Neuronal stem cell (in vitro differentiated cells): ENCODE measurements at places on chromosomes 13 and 19.

DNA sequence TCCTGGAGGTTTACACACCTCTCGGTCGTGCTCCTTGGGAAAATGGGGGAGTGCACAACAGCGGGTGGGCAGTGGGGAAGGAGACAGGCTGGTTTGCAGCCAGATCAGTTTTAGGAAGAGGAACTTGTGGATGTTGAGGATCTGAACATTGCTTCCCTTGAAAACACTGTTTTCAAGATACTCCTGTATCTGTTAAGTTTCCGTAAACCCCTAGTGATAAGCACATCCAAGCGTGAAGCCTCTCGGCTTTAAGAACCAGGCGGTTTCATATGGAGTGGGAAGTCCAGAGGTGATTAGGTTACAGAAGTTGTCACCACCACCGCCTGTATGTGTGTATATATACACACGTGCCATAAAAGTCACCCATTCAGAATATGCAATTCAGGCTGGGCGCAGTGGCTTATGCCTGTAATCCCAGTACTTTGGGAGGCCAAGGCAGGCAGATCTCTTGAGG is 47.4 kb downstream of the SIPA1L3 start:
- peaks cover 13% of the 10 kb centered on the region for H3K4me1 ChIP-seq
- DNase-seq = no peak
- H3K27ac ChIP-seq = peak overlapping the region; percentile 63
- H3K36me3 ChIP-seq = peaks cover 5% of the 10 kb centered on the region
- H3K4me3 ChIP-seq = no peak overlapping the region

- no peak for DNase-seq
- no peak overlapping the region for H3K27ac ChIP-seq
- no peak overlapping the region for H3K4me3 ChIP-seq
- no peaks in the 10 kb centered on the region for H3K27me3 ChIP-seq
- peaks cover 16% of the 10 kb centered on the region for H3K36me3 ChIP-seq
- peaks cover 12% of the 10 kb centered on the region for H3K4me1 ChIP-seq
Measured at GRCh38 chr19:55650602-55651230, 2.7 kb downstream of the CCDC106 start.

DNA sequence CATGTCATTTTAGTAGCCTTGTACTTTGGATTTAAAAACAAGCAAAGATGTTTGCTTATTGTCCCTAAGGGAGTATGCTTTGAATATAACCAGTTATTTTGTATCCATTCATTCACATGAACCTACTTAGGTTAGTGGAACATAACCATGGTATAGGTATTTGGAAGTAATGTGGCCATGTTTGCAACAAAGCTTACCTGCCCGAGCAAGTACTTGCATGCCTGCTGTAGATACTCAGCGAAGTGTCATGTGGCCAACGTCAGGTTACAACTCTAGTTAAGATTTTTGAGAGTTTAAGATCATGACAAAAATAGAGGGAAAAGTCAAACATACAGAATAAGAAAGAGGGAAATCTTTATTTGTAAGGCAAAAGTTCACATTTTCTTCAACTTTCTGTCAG is 57.2 kb downstream of the COG6 start:
- no peaks in the 10 kb centered on the region for H3K4me1 ChIP-seq
- H3K4me3 ChIP-seq = no peak overlapping the region
- DNase-seq = no peak
- H3K27me3 ChIP-seq = no peaks in the 10 kb centered on the region
- no peaks in the 10 kb centered on the region for H3K36me3 ChIP-seq
- no peak overlapping the region for H3K27ac ChIP-seq

DNA sequence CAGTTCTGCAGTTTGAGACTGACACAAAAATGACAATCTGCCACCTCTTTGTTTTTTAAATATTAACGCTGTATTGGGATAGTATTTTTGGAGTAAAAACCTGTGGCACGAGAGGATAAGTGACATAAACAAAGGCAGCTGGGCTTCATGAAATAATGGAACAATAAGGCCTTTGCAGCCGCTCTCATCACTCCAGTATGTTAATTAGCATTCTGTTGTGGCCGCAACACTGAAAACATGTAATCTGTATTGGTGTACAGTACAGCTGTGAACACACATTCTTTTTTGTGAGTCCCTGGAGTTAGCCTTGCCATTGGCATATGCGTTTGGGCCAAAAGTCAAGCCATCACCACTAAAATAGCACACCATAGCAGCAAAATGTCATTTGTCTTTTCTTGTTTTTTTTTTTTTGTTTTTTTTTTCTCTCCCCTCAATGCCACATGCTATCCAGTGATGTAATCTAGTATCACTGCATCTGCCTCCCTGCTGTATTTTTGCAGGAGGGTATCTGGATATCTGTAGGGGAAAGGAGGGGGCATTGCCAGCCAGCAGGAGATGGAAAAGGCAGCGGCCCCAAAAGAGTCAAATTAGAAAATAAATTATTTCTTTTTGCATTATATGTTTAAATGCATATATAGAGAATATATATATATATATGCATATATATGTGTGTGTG is 885 bp upstream of the ZNF536 start:
- H3K4me1 ChIP-seq = peaks cover 12% of the 10 kb centered on the region
- H3K4me3 ChIP-seq = no peak overlapping the region
- H3K36me3 ChIP-seq = no peaks in the 10 kb centered on the region
- no peak overlapping the region for H3K27ac ChIP-seq
- DNase-seq = no peak

- H3K27ac ChIP-seq = no peak overlapping the region
- peaks cover 19% of the 10 kb centered on the region for H3K4me1 ChIP-seq
- no peak overlapping the region for H3K4me3 ChIP-seq
- no peaks in the 10 kb centered on the region for H3K27me3 ChIP-seq
- peaks cover 24% of the 10 kb centered on the region for H3K36me3 ChIP-seq
- DNase-seq = no peak
Measured at GRCh38 chr19:24074720-24075454, 12.1 kb upstream of the ZNF254 start.

- H3K27ac ChIP-seq = no peak overlapping the region
- no peaks in the 10 kb centered on the region for H3K4me1 ChIP-seq
- no peak for DNase-seq
- no peak overlapping the region for H3K4me3 ChIP-seq
- no peaks in the 10 kb centered on the region for H3K36me3 ChIP-seq
Measured at GRCh38 chr19:10211691-10212090, 16.9 kb upstream of the DNMT1 start.
